Activated CD4-positive, alpha-beta T cell treated with anti-CD3 and anti-CD28 coated beads, Interleukin-2, Interleukin-6, amounts not matched to agents 100 ng/mL and 50 ng/mL, durations not matched to agents 16 hours and 8 hours (primary cell): ENCODE measurements at places on chromosomes 5 and 9.
A peak's percentile ranks its signal among the peaks of the same experiment; 100 is the strongest.

- no peak for DNase-seq
Observed at GRCh38 chr5:152106571-152106970, 181.9 kb upstream of the GLRA1 start.

- DNase-seq, result peak; percentile 79
Observed at GRCh38 chr9:36470643-36471290, 70.7 kb upstream of the RNF38 start.

DNA sequence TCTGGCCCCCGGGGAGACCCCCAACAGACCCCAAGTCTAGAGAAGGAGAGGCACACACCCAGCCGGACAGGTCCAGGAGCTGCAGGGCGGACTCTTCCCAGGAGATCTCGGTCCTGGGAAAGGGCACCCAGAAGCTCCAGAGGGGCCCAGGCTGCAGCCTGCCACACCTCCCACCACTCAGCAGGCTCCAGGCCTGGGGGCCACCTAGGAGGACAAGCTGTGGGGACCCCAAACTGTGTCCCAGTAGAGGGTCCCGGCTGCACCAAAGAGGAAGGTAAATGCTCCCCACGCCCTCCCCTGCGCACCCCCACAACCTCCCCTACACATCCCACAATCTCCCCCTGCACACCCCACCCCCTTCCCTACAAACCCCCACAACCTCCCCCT is 48.5 kb downstream of the PLEKHG4B start:
- DNase-seq, result no peak

DNA sequence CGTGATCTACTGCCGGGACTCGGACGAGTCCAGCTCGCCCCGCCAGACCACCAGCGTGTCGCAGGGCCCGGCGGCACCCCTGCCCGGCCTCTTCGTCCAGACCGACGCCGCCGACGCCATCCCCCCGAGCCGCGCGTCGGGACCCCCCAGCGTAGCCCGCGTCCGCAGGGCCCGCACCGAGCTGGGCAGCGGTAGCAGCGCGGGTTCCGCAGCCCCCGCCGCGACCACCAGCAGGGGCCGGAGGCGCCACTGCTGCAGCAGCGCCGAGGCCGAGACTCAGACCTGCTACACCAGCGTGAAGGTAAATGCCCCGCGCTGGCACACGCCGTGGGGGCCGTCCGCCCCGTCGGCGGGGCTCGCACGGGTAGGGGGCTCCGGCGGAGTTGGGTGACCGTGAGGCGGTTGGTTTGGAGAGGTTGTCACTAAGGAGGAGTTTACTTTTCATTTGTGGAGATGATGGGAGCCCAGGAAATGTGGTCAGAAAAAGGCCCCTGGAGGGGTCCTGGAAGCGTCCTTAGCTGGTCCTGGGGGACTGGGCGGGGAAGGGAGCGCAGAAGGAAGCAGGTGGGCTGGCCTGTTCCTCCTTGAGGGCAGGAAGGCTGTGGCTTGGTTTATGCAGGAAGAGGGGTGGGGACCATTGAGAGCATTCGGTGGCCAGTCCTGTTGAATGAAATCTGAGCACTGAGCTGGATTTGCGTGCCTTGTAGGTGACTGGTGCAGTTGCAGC is 647 bp downstream of the PDE8B start:
- DNase-seq, result no peak

- DNase-seq, result peak; percentile 60
Observed at GRCh38 chr9:9942764-9943424, 669.9 kb downstream of the PTPRD start.

DNA sequence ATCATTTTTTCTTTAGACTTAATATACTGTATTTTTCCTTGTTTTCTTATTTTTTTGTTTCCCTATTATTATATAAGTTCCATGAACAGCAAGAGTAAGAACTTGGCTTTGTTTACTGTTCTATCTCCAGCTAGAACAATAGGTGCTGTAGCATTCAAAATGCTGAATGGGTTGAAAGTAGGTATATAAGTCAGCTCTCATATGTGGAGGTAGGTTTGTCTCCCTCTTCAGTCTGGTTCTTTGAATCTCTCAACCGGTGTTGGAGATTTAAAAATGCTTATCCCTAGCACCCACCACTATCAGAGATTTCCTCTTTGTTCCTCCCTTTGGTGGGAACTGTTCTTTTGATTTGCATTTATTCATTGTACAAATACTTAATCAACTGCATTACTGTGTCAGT is 87.5 kb upstream of the FSD1L start:
- no peak for DNase-seq

- DNase-seq, result no peak
Observed at GRCh38 chr5:171128136-171128535, 180.9 kb upstream of the TLX3 start.

DNA sequence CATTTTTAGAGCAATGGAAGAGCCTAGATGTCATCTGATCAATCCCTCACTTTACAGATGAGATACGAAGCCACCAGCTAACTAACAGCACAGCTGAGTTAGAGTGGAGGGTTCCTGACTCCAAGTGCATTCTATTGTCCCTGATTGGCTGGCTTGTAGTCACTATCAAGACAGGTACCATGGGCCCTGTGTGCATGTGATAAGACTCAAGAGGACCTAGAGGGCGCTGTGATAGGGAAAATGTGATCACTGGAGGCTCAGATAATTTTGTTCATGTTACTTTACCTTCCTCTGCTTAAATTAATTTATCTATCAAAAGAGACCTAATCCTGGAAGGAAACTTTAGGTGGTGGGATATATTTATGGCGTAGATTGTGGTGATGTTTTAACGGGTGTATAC is 19.5 kb upstream of the SNAPC3 start:
- peak; percentile 24 for DNase-seq

DNA sequence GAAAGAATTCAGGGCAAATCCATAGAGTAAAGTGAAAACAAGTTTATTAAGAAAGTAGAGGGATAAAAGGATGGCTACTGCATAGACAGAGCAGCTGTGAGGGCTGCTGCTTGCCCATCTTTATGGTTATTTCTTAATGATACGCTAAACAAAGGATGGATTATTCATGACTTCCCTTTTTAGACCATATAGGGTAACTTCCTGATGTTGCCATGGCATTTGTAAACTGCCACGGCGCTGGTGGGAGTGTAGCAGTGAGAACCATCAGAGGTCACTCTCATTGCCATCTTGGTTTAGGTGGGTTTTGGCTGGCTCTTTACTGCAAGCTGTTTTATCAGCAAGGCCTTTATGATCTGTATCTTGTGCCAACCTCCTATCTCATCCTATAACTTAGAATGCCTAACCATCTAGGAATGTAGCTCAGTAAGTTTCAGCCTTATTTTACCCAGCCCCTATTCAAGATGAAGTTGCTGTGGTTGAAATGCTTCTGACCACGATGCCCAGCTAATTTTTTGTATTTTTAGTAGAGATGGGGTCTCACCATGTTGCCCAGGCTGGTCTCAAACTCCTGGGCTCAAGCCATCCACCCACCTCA is 42.1 kb downstream of the RFK start:
- no peak for DNase-seq

GRCh38 chr9:87535817-87536539 is 38.3 kb downstream of the DAPK1 start:
- peak; percentile 77 for DNase-seq

GRCh38 chr9:127910613-127911205 is 6.1 kb downstream of the ST6GALNAC4 start:
- no peak for DNase-seq

DNA sequence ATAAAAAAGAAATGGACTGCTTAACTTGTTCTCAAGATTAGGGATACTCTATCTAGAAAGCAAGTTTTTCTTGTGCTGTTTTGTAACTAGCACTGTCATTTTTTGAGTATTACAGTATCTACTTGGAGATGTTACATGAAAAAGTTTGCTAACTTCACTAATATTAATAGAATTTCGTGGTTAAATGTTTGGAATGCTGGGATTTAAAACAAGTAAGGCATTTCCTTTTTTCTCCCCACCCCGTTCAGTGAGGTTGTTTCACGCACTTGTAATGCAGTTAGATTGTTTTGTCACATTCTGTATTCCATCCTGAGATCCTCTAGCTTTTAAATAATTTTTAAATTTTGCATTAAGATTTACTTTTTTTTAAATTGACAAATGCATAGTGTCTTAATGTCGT is 20.0 kb upstream of the TEK start:
- no peak for DNase-seq

- no peak for DNase-seq
Observed at GRCh38 chr9:1083325-1083913, 33.3 kb downstream of the DMRT2 start.

- peak; percentile 2 for DNase-seq
Observed at GRCh38 chr9:119375892-119376291, 6.7 kb upstream of the BRINP1 start.

GRCh38 chr9:34493972-34494535 is 28.7 kb downstream of the ENHO start:
- DNase-seq, result peak; percentile 32

- DNase-seq, result no peak
Observed at GRCh38 chr5:172302047-172302710, 18.6 kb upstream of the UBTD2 start.

- no peak for DNase-seq
Observed at GRCh38 chr9:136615631-136616306, 46.9 kb upstream of the EGFL7 start.

DNA sequence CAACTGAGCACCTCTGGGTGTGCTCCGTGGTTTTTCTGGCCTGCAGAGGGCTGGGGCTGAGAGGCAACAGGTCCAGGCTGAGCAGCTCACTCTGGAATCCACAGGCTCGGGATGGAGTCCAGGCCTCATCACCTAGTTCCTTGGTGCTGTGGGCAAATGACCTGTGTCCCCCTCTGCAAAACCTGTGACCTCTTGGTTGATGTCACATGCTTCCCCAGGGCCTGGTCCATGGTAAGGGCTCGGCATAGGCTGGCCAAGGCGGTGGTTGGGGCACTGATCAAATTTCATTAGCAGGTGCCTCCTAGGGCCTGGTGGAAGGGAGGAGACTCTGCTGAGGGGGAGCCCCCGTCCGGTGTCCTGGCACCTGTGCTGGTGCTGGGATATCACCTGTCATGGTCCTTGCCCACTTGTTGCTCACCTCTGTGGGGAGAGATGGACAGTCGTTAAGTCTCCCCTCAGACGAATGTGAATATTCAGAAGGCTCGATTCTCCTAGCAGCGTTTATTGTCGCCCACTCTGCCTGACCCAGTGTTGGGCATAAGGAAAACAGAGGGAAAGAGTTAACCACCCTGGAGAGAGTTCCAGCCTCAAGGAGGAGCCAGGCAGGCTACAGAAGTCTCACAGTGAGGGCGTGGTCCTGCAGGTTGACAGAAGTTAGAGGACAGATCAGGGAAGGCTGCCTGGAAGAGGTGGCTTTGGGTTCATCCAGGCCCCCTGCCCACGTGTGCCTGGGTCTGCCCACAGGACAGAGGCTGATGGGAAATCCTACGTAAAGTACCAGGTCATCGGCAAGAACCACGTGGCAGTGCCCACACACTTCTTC is 3.5 kb downstream of the ENDOG start:
- DNase-seq, result no peak

GRCh38 chr5:157342822-157343402 is 77.0 kb downstream of the CYFIP2 start:
- DNase-seq, result peak; percentile 37

- no peak for DNase-seq
Observed at GRCh38 chr9:85130260-85130659, 460.7 kb downstream of the NTRK2 start.

GRCh38 chr5:84255315-84255714 is 129.4 kb downstream of the EDIL3 start:
- DNase-seq, result no peak

GRCh38 chr5:110032376-110032775 is 342.6 kb downstream of the MAN2A1 start:
- DNase-seq, result no peak

- no peak for DNase-seq
Observed at GRCh38 chr5:149693021-149693420, 37.1 kb upstream of the PPARGC1B start.

DNA sequence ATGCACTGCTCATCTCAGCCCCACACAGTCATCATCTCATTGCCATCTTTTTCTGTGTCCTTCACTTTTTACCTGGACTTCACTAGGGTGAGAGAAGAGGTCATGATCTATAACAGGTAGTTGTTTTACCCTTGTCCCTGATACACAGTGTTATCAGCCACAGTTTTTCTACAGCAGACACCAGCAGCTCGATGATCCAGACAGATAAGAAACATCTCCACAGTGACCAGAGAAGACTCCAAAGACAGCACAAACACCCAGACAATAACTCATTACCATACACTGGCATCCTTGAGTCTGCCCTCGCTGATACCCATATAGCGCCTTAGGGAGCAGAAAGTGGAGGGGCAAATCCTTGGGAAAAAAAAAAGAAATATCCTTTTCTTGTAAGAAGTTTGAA is 194.1 kb downstream of the DTWD2 start:
- DNase-seq, result no peak

DNA sequence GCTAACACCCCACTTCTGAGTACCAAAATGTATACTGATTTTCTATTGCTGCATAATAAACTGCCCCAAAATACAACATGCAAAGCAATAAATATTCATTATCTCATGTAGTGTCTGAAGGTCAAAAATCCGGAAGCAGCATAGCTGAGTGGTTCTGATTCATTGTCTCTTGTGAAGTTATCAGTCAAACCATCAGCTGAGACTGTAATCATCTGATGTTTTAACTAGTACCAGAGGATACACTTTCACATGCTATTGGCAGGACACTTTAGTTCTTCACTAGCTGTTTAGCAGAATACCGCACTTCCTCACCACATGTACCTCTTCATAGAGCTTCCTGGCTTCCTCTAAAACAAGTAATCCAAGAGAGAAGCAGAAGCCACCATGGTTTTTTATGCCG is 12.7 kb upstream of the TMEM161B start:
- no peak for DNase-seq

GRCh38 chr5:83776437-83777031 is 55.9 kb upstream of the HAPLN1 start:
- no peak for DNase-seq

DNA sequence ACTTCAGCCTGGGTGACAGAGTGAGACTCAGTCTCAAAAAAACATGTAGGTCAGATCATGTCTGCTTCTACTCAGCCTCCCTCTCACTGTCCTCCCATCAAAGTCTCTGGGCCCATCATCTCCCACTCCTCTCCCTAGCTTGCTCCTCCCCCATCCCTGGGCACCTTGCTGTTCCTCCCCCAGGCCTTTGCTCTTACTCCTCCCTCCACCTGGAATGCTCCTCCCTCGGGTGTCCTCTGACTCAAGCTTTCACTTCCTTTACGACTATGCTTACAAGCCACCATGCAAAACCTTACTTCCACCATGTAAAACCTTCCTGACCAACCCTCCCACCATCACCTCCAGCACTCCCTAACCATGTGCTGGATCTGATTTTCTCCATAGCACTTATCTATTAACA is 51.5 kb downstream of the MTMR12 start:
- peak; percentile 57 for DNase-seq

- no peak for DNase-seq
Observed at GRCh38 chr9:4024281-4024777, 275.5 kb downstream of the GLIS3 start.

DNA sequence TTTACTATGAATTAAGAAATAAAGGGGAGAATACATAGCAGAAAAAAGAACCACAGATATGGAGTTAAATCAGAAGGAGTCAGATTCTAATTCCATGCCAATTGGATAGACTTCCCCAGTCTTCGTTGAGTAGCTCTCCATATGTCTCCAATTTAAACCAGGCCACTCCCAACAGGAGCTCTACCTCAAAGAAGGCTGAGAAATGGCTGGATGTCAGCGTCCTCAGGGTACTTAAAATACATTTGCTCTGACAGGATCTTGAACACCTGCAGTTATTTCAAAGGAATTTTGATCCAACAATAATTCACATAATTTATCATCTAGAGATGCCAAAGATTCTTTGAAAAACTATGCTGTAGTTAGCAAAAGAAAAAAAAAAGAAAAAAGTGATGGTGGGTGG is 133.9 kb upstream of the FBN2 start:
- no peak for DNase-seq
